ENCODE measurements at places on chromosomes 5 and 9. TPM values are rescaled to one million over a fixed set of nuclear protein-coding genes. Genes with fewer than 3 reads are reported as not detected.
A peak's percentile ranks its signal among the peaks of the same experiment; 100 is the strongest.

Gene AGXT2
- 0.04 TPM for total RNA-seq

DNA sequence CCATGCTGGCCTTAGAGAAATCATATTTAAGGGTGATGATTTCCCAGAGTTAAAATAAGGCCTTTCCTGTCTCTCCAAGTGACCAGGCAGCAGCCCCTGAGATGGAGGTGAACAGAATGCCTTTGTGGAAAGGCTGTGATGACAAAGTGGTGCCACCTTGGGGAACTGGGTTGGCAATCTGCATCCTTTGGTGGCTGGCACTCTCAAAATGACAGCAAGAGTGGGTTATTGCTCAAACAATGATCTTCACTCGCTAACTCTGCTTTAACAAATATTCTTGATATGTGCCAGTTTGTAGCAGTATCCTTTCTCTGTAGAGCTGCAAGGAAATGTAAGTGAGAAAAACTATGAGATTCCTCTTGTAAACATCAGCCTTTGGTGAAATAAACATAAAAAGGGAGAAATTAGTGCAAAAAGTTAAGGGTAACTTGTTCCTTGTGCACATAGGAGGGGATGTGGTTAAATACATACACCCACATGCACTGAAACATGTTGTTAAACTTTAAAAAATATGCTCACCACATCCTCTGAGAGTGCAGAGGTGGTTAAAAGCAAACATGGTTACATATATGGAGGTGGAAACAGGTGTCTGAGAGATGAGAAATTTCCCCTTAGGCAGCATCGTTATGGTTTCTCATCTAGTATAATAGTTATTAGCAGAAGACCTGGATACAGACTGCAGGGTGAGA lies 373.4 kb upstream of the CTNND2 start:
- DNase-seq, result no peak

Gene PHF24
- total RNA-seq, result 0.09 TPM

Gene LCN9
- total RNA-seq, result not detected

GRCh38 chr9:4435197-4435596 lies 55.1 kb upstream of the SLC1A1 start:
- DNase-seq, result no peak

DNA sequence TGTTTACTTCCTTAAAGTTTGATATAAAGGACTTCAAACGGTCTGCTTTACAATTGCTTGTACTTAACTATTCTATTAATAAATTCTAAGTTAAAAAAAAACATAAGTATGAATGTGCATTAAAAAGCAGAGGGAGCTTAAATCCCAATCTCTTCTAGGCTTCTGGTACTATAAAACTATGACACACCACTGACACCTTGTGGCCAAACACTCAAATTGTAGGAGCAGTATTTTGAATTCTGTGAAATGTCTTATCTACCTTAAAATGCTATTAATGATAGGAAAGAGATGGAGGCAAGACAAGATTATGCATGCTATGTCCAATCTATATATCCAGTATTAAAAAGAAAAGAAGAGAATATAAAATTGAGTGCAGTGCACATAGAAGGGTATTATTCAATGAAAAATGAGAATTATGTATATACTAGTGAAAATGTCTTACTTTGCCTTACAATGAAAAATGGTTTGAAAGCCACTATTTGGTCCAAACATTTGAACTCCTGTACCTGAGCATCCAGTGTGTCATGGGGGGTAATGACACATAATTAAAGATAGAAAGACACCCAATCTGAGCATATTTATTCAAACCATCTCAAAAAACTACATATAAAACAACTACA lies 87.6 kb downstream of the ERP44 start:
- peak; percentile 15 for DNase-seq

Gene FOXD4L3
- total RNA-seq, result not detected

Gene LCN12
- 0.44 TPM for total RNA-seq

DNA sequence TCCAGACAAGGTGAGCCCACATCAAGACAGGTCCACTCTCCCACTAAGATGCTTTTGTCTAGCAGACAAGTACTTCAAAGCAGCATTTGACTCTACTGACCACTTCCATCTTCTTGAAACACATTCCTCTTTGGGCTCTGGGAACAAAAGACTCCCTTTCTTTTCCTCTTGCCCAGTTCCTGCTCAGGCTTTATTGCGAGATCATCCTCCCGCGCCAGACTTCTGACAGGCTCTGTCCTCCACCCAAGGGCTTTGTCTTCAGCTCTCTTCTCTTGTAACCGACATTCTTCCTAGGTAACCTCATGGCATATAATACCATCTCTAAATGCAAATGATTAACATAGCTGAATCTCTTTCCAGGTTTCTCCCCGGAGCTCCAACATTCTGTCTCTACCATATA lies 85.8 kb downstream of the NUDT12 start:
- DNase-seq, result no peak

DNA sequence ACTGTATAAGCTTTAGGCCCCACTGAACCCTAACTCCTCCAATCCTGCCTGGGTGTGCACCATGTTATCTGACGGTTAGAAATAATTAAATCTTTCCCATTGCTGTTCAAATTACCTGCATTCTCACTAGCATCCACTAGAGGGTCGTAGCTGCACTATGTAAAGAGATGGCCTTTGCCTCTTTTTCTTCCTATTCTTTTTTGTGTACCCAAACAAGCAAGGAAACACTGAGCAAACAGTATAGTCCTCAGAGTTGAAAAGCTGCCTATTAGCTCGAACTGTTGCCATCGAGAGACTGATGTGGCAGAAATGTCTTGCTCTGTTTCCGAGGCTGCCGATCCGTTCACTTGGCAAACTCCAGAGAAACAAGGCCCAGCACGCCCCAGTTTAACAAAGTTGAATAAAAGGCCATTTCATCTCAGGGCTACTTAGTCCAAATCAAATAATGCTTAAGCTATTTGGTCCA lies 163.8 kb upstream of the TRPM3 start:
- DNase-seq, result peak; percentile 82

DNA sequence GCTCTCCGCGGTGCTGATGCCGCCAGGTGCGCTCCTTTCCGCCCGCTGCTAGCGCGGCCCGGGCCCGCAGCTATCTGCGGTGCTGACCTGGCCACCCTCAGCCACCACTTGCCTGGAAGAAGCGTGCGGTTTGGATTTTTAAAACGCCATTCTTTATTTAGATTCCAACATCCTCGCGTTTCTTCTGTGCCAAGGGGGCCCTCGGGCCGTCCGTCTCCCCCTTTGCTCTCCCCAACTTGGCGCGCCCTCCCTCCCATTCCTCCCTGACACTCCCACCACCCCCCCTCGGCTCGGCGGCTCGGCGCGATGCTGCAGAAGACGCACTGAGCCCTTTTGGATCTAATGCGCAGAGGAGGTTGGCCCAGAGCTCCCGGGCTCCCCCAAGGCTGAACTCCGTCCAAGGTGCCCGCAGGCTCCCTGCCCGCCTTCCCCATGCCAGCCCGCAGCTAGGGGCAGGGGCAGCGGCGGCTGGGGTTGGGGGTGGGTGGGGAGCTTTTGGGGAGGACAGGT lies at the start of gene BARHL1:
Gene BARHL1 (plus strand): TSS at position 331 of the 510 bp plus-strand sequence. CDS start 192 bp downstream, outside the sequence.
- no peak for DNase-seq

- DNase-seq, result no peak
These were observed 12.8 kb downstream of the NOTCH1 start for GRCh38 chr9:136532799-136533774.

Gene SMARCA2
- total RNA-seq, result 78.4 TPM

DNA sequence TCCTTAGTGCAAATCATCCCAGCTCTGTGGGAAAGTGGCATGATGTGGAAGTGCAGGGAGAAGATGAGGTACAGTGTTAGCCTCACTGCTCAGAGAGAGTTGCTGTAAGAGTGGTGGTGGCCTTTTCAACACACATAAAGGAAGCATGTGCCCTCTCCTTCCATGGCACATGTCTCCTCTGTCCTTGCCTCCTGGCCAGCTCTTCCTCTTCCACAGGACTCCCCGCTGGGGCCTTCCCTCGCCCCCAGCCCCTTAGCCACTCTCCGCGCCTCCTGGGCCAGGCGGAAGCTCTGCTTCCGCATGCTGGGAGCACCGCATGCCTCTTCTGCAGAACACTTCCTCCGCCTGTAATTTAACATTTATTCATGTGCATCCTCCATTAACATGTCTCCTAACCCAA lies 4.8 kb upstream of the KCNMB1 start:
- DNase-seq, result peak; percentile 40

DNA sequence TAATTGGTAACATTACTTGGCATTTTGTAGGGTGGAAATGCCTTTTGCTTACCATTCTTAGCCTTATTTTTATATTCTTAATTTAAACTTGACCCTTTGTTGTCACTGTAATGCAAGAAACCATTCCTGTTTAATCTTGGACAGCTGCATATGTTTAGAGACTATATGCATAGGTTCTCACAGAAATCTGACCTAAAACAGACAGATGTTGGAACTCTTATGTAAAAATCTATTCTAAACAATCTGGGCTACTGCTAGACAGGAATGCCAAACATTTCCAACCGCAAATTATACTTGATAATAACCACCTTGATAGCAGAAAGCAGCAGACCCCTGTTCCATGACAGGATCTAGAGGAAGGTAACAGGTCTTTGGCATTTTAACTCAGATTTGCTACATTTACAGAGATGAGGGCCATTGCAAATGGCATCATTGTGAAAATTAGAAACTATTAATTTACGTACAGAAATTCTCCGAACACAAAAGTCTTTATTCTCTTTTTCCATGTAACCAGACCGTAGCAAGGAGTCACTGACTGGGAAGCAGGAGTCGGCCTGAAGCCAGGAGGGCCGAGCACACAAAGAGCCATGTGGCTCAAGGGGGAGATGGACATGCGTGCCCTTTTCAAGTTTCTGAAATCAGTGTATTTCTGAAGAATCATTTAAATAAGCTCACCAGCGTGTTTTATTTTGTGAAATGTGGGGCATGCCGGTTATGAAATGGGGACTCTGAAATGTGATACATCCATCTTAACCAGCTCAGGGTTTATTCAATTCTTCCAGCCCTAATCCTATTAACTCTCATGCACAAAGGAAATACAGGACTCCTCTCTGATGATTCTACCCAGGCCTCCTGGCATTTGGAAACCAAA lies 139.3 kb downstream of the AOPEP start:
- peak; percentile 70 for DNase-seq

GRCh38 chr5:55773057-55773456 lies 35.2 kb downstream of the DDX4 start:
- DNase-seq, result no peak

All from muscle of leg (tissue), 16 donors.